ENCODE measurements at places on chromosomes 6 and 20.

DNA sequence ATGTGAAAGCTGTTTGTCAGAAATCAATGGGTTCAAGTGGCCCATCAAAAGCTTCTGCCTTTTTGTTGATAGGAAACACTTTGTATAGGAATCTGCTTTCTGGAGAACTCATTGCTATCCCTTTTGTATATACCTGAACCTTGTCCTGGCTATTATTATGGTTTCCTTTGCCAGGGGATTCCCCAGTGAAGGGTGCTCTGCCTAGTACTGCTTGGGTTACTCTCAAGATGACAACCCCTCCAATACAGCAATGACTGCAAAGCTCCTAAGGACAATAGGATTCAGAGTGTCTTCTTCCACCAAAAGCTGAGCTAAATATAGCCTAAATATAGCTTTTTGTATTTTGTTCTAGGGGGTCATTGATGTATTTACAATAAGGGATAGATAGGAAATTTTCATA lies 54.0 kb upstream of the PTPRK start:
- no peak for DNase-seq

GRCh38 chr6:170280689-170281045 lies 10.2 kb downstream of the DLL1 start:
- DNase-seq = no peak

GRCh38 chr6:159098636-159099106 lies 53.9 kb upstream of the TAGAP start:
- DNase-seq = no peak

DNA sequence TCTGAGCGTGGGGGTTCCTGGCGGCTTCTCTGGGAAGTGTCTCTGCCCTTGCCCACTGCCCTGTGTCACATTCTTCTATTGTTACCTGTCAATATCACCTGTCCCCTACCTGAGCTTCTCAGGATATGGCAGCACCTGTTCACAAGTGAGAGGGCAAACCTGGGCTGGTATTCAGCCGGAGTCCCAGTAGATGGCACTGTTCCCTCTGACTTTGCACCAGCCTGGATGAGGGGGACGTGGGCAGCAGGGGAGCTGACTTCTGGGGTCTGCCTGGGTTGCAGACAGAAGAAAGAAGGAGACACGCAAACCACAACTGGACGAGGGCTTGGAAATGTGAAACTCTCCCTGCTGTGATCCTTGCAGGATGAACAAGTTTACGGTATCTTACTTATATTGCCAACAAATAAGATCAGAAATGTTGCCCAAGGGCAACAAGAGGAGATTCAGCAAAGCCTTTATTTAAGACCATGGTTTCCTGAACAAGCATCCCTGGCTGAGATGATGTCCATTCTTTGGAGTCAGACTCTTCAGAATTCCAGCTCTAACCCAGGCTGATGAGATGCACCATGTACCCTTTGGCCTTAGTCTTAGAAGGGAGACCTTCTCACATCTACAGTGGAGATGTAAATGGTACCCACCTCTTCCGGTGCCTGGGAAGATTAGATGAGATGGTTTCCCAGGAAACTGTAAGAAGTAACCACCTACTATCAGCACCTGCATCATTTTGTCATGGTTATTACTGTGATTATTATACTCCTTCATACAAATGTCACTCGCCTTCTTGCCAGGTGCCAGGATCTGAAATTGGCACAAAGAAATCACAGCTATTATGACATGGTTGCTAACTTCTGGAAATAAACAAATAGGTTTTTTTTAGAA lies 400.0 kb upstream of the CDH4 start:
- peak; percentile 58 for DNase-seq

- DNase-seq = no peak
Observed at GRCh38 chr6:122548281-122548680, 61.9 kb upstream of the PKIB start.

Measured in caudate nucleus (tissue), 63 donors.